Lung microvascular endothelial cell (primary cell): ENCODE measurements at places on chromosomes 3 and 15. TPM values are rescaled to one million over a fixed set of nuclear protein-coding genes. Genes with fewer than 3 reads are reported as not detected.
A peak's percentile ranks its signal among the peaks of the same experiment; 100 is the strongest.

DNA sequence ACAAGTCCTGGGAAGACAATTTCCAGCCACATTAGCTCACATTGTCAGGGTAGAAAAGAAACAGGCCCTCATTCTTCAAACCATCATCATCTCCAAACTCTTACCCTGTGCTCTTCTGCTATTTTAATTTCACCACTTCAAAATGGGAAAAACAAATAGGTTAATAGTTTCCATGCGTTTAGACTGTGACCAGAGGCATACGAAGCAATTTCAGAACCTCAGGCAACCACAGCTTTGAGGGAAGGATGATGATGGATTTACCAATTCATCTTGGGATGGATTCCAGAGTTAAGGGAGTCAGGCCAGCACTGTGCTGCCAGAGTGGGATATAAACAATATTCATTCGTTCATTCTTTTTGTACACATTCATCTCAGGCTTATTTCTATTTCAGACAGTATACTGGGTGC, 307.8 kb upstream of the TPRG1 start:
- no peak for DNase-seq

DNA sequence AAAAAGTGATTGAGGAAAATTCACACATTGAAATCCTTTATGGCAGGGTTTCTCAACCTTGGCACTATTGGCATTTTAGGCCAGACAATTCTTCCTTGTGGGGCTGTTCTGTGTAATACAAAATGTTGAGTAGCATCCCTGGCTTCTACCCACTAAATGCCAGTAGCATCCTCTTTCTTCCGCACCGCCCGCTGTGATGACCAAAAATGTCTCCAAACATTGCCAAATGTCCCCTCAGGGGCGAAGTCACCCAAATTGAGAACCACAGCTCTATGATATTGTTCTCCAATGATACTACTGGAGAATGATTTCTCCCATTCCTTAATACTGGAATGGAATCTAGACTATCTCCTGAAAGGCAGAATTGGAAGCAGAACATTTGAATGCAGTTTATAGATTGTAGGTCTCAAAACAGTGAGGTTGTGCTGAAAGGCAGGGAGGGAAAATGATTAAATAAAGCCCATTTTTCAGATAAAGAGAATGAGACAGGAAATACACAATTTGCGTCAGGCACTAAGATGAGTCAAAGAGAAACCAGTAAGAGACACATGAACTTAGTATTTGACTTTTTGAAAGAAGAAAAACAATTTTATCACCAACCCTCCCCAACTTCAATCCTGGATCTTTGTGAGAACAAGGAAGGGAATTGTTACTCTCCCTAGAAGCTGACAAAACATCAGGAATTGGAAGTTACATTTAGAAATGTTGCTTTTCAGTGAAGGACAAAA, 101.6 kb upstream of the TNIK start:
- DNase-seq, result no peak

DNA sequence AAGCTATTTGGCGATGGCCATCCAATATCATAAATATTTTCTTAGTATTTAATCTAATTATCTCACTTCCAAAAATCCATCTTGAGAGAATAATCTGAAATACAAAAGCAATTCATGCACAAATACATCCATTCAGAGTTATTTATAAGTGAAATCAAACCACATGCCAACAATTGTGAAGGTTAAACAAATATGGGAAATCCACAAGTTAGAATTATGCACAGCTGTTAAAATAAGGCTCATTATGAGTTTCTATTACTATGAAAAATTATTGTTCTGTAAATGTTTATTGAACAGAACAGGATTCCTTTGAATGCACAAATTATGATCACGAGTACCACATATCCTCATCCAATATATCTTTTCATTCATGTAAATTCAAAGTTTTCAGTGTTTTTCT, 267.7 kb downstream of the PLOD2 start:
- DNase-seq, result no peak

- peak; percentile 0 for DNase-seq
Observed at GRCh38 chr3:168250415-168250861, 154.7 kb upstream of the GOLIM4 start.

The ACVR2B gene
- total RNA-seq, result 2.2 and 4.2 TPM in 2 replicates

The RARB gene
- total RNA-seq, result 2.4 and 2.8 TPM in 2 replicates
